NCI-H2171 treated with DMSO at 0.1 percent for 48 hours (cell line): ENCODE measurements at places on chromosomes 6 and 20.
A peak's percentile ranks its signal among the peaks of the same experiment; 100 is the strongest.

- DNase-seq, result no peak
These were observed 518.0 kb upstream of the SLC35B3 start for GRCh38 chr6:8953310-8953709.

DNA sequence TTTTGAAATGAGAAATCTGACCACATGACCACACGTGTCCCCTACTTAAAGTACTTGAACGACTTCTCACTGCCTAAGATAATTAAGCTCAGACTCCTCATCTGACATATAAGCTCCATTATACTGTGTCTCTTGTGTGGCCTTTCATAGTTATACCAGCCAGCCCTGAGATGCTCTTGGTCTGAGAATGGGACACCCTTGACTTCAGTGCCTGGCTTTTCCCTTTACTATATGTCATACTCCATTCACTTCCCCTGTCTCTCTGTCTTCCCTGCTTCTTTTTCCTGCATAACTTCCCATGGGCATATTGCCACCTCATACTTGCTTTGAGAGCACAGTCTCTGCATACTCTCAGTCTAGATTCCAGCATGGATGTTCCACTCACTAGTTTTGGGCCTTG lies 53.4 kb upstream of the TINAG start:
- DNase-seq, result no peak

GRCh38 chr6:97049253-97050011 lies 124.9 kb downstream of the KLHL32 start:
- DNase-seq, result no peak

GRCh38 chr20:19737025-19737424 lies 21.0 kb upstream of the RIN2 start:
- no peak for DNase-seq

GRCh38 chr6:122649701-122650100 lies 39.5 kb downstream of the PKIB start:
- DNase-seq, result no peak

DNA sequence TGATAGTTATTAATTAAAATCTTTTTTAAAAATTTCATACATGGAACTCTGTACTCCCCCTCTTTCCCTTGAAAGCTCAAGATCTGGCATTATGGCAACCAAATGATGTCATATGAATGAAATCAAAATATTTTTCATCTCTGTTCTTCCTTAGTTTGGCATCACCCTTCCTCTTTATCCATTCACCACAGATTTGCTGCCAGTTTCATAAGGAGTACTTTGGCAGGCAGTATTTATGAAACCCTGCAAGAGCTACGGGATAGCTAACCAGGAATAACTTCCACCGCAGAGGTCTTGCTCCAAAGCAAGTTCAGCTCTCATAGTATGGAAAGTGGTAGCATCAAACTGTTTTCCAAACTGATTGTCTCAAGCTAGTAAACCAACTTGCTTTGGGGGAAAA lies 113.9 kb upstream of the DOK5 start:
- DNase-seq, result no peak

DNA sequence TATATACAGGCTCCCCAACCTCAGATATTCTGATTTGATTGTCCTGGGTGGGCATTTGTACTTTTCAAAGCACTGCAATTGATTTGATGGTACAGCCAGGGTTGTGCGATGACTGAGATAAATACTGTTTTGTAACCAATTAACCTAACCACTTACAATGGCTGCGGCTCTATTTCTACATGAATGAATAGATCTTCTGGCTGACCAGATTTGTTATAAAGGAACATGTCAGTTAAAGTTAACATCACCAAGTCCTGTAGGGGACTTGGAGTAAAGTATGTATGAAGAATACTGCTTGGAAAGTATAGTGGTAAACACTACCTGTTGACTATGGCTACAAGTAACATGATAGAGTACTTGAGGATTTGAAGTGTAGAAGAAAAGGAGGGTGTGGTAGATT lies 369.2 kb upstream of the JAG1 start:
- DNase-seq, result no peak

- DNase-seq, result no peak
These were observed 2.1 kb upstream of the ESR1 start for GRCh38 chr6:151805286-151805840.

DNA sequence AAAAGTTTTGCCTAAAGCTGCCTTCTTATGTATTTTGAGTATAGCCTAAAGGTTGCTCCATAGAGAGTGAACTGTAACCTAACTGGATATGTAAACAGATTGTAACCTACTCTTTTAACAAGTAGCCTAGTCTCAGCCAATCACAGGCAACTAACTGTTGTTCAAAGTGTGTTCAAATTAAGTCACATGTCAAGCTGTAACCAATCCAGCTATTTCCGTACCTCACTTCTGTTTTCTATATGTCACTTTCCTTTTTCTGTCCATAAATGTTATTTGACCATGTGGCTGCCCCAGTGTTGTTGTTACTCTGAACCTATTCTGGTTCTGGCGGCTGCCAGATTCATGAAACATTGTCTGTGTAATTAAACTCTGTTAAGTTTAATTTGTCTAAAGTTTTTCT lies 47.4 kb upstream of the RNGTT start:
- no peak for DNase-seq

- no peak for DNase-seq
These were observed 109.9 kb downstream of the NOL4L start for GRCh38 chr20:32474967-32475811.

DNA sequence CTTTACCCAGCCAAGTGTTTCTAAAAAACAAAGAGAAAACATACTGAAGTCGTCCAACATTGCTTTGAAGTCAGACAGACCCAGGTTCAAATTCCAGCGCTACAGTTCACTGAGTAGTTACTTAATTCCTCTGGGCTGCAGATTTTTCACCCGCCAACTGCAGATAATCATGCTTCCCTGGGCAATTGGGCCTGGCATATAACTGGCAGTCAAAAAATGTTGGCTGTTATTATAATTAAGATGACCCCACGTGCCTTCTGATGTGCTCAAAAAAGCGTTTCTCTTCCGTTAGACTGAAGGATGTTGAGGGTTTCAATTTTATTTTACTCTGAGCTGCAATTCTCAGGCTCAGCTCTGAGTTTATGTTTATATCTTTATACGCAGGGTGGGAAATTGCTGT lies 156.1 kb upstream of the CITED2 start:
- DNase-seq, result no peak

DNA sequence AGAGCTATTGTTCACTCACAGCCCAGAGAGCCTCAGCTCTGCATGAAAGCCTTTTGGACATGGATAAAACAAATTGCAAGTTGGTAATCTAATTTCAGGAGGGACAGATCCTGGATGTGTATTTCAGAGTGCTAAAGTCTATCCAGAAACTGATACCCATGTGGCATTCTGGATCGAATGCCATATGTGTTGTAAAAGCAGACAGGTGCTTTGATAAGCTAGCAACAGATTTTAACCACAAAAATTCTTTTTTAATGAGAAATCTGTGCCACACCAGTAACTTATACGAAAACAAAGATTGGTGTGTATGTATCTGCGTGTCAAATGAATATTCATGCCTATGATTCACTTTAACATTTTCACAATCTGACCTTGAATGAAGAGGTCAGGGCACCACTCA lies 936.6 kb upstream of the MAP3K7 start:
- peak; percentile 5 for DNase-seq
